RWPE2 (cell line): ENCODE measurements at places on chromosomes 16 and 17.

DNA sequence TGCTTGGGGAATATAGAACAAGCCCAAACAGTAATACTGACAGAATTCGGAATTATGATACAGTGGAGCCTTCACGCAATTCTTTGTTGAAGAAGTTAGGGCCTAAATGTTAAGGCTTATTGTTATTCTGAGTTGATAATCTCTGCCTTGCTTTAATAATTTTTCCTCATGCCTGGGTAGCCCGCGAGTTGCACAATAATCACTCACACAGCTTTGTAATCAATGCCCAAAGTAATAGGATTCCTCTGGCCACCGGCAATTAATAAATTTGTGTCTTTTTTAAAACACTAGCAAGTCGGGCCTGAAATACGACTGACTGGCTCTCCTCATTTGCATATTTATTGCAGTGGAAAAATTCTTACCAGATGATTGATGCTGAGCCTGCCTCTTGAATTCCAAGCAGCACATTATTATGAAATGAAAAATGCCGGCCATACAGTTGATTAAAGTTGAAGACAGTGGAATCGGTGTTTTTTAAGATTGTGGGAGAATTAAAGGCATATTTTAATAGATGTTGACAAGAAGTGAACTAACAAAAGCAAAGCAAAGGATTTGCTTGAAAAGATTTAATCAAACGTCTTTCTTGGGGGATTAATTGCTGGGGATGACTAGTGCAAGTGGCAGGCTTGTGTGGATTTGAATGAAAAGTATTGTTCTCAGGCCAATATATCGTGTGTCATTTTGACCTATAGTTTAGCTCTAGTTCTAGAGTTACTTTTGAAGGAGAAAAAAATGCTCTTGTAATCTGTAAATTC is 30.2 kb downstream of the AATF start:
- no peak for DNase-seq

GRCh38 chr16:84893849-84894599 is 74.2 kb downstream of the CRISPLD2 start:
- DNase-seq: no peak

- DNase-seq: no peak
These were observed 82.2 kb downstream of the CMC2 start for GRCh38 chr16:80924372-80924978.

- no peak for DNase-seq
These were observed 318.8 kb downstream of the CDH13 start for GRCh38 chr16:82945420-82946101.

GRCh38 chr17:17056156-17056539 is 13.9 kb downstream of the MPRIP start:
- DNase-seq: no peak

DNA sequence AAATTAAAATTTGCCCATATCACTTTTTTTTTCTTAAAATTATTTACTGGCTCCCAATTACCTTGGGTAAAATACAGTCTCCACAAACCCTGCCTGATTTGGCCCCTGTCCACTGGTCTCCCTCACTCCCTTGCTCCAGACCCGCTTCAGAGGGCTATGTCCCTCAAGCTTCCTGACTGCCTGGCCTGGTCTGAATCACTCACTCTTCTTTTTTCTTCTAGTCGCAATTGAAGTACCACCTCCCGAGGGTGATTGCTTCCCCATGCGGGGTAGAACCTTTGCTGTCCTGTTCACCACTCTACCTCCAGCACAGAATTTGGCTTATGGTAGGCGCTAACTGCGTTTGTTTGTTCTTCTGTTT is 598 bp upstream of the PGAP3 start:
- DNase-seq: no peak

DNA sequence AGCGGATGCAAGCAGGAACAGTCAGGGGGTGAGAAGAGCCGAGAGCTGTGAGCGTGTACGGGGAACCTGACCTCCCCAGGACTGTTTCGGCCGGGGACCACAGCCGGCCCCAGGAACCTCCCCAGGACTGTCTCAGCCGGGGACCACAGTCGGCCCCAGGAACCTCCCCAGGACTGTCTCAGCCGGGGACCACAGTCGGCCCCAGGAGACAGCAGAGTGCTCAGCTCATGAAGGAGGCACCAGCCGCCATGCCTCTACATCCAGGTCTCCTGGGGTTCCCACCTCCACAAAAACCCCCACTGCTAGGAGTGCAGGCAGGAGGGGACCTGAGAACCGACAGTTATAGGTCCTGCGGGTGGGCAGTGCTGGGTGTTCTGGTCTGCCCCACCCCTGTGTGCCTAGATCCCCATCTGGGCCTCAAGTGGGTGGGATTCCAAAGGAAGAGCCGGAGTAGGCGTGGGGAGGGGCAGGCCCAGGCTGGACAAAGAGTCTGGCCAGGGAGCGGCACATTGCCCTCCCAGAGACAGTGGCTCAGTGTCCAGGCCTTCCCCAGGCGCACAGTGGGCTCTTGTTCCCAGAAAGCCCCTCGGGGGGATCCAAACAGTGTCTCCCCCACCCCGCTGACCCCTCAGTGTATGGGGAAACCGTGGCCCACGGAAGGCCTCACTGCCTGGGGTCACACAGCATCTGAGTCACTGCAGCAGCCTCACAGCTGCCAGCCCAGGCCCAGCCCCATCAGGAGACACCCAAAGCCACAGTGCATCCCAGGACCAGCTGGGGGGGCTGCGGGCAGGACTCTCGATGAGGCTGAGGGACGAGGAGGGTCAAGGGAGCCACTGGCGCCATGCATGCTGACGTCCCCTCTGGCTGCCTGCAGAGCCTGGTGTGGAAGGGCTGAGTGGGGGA is 4.3 kb downstream of the RHBDF1 start:
- DNase-seq: no peak

DNA sequence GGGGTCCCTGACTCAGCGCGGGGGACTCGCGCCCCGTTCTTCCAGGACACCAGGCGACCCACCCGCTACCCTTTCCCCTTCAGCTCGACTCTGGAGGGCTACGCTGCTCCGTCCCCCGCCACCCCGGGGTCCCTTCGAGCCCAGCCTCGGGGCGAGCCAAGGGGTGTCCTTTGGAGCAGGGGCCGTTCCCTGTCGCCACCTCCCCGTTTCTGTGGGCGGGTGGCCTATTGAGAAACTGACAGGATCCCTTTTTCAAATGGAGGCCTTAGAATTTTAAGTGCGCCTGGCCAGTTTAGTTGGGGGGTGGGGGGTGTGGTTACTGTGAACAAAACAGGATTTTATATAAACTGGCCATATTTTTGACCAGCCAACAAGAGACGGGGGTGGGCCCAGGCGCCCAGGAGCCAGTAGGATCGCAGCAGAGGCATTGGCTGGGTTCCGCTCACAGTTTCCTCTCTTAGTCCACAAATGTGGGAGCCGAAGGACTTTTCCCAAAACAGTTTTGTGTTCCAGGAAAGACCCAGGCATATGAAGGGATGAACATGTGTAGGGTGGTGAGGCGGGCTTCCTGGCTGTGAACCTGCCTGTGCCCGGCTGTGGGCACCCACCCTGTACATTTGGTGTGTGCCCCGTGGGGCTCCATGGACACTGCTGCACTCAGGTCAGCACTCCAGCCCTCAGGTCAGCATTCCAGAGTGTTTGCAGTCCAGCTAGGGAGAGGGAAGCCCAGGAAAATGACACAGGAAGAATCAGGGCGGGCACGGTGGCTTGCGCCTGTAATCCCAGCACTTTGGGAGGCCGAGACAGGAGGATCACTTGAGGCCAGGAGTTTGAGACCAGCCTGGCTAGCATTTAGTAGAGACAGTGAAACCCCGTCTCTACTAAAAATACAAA is 722 bp upstream of the TIMP2 start:
- DNase-seq: no peak

GRCh38 chr17:39225959-39226683 is 376 bp upstream of the STAC2 start:
- DNase-seq: no peak

DNA sequence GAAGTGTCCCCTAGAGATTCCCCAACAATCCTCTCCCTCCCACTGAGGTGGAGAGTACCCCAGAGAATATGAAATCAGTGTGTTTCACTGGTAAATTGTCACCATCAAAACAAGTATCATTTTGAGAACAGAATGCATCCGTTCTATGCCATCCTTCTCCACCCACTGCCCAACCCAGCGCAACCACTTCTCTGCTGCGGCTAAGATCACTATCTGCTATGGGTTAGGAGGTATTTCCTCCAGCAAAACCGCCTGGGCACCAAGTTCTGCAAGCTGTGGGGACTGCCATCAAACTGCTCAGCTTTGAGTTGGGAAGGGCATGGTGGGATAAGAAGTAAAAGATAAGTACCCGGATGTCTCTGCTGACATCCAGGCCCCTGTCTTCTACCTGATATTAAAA is 24.4 kb downstream of the CNTNAP1 start:
- DNase-seq: no peak

GRCh38 chr16:78718141-78718540 is 618.7 kb downstream of the WWOX start:
- no peak for DNase-seq

DNA sequence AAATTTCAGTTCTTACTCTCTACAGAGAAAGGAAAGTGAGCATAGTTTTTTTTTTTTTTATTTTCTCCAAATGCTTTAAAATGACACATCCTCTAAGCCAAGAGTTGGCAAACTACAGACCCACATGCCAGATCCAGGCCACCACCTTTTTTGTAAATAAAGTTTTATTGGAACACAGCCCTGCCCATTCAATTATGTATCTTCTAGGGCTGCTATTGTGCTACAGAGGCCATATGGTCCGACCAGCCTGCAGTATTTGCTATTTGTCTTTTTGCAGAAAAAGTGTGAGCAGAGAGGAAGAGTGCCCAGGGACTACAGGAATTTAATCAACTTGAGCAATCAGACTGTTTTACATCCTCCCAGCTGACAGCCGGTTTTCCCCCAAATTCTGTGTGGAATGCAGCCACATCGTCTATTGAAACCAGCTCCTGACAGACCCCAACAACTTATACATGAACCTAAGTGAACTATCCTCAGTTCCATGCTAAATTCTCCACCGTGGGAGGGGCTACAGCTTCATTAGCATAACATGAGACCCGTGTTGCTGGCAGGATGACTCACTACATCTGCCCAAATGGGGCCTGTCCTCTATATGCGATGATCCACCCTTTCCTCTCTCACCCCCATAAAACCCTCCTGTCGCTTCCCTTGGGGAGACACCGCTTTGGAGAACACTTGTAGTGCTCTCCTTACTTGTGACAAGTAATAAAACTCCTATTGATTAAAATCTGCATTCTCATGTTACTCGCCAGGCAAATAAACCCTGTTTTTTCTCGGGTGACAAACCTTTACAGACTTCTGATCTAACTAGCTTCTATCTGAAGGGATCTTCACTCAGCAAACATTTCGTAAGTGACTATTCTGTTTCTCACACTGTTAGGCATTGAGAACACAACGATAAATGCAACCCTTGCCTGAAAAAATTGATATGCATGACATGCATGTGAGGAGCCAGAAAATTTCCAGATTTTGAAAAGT is 149.4 kb upstream of the HS3ST3A1 start:
- DNase-seq: no peak

DNA sequence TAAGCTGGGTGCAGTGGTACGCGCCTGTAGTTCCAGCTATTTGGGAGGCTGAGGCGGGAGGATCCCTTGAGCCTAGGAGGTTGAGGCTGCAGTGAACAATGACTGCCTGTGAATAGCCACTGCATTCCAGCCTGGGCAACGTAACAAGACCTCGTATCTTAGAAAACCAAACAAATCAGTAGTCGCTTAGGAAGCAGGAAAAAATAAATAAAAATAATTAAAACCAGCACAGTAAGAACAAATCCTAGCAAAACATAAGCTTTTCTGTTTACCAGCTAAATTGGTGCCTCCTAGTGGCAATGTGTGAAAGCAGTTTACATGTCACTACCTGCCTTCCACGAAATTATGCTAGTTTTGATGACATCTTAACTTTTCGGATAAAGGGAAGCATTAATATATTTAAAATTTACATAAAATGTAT is 1.3 kb downstream of the ARMC5 start:
- DNase-seq: no peak

GRCh38 chr17:80494547-80494946 is 18.1 kb upstream of the NPTX1 start:
- no peak for DNase-seq

DNA sequence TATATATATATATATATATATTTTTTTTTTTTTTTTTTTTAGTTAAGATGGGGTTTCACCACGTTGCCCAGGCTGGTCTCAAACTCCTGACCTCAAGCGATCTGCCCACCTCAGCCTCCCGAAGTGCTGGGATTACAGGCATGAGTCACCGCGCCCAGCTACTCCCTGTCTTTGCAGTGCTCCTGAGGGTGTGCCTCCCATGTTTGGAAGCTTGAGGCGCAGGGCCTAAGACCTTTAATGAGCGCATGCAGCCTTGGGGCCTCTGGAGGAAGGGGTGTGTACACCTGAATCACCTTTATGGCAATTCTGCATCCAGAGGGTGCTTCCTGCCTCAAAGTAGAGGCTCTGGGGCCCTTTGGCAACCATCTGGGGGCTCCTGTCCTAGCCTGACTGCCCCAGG is 219.4 kb upstream of the CIBAR2 start:
- DNase-seq: peak; percentile 85

GRCh38 chr17:53499277-53499676 is 323.4 kb upstream of the KIF2B start:
- no peak for DNase-seq

DNA sequence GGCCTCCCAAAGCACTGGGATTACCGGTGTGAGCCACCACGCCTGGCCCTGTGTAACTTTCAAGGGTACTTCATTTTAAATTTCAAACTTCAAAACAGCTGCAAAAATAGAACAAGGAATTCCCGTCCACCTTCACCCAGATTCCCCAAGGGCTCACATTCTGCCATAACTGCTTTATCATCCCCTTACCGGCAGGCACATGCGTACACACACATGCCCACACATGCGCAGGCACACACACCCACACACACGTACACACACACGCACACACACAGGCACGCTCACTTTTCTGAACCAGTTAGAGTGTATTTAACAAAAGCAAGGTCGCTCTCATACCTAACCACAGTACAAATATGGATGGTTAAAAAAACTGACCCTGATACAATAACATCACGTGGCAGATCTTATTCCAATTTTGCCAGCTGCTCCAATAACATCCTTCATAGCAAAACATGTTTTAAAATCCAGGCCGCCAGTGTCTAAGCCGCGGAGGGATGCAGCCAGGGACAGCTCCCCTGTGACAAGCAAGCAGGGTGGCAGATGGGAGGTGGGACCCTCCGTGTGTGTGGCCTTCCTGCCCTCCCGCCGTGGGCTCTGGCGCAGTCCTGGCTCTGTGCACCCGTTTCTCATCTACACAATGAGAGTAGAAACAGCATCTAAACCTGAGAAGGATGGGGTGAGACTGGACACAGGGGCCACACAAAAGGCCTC is 23.1 kb downstream of the PDIA2 start:
- DNase-seq: no peak

- DNase-seq: peak; percentile 19
These were observed 11.3 kb upstream of the SLC39A11 start for GRCh38 chr17:73103641-73104335.
